Left ventricle myocardium inferior (tissue), 1 donor: ENCODE measurements at places on chromosomes 2 and 18.

DNA sequence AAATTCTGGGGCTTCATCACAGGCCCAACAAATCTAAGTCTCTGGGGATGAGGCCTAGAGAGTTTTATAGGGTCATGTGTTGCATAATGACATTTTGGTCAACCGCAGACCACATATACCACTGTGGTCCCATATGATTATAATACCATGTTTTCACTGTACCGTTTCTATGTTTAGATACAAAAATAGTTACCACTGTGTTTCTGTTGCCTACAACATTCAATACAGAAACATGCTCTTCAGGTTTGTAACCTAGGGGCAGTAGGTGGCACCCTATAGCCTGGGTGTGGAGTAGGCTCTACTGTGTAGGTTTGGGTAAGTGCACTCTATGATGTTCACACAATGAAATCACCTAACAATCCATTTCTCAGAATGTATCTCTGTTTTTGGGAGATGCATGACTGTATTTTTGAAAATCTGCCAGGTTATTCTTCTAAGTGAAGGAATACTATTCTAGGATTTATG lies 485.2 kb downstream of the PTPRM start:
- no peak for DNase-seq

DNA sequence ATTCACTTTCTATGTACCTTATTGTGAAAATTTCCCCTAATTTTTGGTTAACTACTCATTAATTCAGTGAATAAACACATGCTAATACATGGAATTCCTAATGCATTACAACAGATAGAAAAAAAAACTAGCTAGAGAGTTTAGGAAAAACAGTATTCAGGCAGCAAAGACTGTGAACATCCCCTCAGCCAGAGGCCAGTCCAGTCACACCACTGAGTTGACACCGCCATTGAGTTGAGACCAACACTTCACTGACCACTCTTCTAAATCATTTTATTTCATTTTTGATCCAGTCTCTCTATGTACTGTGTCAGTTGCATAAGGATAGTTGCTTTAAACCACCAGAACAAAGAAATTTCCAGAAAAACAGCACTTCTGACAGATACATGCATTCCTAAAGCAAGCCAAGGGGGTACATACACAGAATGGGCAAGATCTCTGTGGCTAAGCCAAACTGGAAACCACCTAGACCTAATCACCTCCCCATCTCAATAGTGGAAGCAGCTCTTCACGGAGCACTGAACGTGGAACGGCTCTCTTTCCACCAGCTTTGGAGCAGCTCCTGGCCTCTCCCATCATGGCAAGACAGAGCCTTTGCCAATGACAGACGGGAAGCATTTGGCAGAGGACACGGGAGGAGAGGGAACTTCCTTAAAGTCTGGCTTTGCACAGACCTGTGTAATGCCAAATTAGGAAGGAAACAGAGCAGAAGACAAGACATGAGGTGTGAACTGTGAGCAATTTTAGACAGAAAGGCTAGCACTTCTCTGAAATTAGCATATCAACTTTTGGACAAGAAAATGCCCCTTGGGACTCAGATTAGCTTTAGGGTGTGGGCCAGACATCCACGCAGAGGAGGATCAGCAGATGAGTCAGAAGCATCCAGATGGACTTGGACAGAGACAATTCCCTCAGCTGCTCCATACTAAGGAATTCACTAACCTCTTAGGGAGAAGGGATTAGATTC lies 36.4 kb downstream of the CACNB4 start:
- no peak for DNase-seq

GRCh38 chr2:225569995-225570394 lies 170.5 kb downstream of the NYAP2 start:
- no peak for DNase-seq

DNA sequence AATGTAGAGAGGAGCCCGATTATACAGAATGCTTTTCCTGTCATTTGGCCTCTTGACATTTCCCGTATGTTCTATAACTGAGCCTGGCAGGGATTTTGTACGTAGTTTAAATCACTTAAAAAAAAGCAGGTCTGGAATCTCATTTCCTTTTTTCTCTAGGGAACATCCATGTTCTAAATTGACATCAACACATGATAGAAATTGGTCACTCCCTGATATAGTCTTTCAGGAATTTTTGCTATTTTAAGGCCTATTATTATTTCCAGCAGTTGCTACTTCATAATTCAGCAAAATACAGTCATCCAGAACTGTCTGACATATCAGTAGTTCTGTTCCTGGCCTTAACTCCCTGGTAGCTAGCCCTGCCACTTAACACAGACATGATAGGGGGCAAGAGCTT lies 565.7 kb upstream of the ZEB2 start:
- DNase-seq = no peak

GRCh38 chr18:68991286-68991685 lies 193.4 kb downstream of the CCDC102B start:
- no peak for DNase-seq

DNA sequence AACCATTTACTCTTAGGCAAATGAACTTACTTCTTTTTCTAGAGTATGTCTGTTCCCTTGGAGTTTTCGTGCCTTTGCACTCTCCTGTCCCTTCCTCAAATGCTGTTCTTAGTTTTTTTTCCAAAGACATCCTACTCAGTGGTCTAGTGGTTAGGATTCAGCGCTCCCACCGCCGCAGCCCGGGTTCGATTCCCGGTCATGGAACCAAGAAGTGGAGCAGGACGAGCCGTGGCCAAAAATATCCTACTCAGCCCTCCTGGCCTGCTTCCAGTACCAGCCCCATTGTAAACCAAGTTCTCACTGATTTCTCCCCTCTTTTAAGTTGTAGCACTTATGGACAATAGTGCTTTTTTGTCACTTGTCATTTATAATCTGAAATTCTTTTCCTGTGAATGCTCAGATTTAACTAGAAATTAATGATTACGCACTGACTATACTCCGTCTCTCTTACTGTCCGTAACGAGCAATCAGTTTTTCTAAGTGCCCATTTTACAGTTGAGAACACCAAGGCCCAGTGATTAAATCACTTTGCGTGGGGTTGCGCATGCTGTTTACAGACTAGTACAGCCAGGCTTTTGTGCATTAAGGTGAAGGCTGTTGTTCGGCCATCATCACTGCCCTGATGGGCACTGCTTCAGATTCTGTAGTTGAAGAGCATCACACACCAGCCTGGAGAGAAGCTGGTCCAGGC lies 17.9 kb downstream of the GREB1 start:
- DNase-seq = no peak
